Right kidney (tissue), 9 donors: ENCODE measurements at places on chromosomes 3 and 15.

DNA sequence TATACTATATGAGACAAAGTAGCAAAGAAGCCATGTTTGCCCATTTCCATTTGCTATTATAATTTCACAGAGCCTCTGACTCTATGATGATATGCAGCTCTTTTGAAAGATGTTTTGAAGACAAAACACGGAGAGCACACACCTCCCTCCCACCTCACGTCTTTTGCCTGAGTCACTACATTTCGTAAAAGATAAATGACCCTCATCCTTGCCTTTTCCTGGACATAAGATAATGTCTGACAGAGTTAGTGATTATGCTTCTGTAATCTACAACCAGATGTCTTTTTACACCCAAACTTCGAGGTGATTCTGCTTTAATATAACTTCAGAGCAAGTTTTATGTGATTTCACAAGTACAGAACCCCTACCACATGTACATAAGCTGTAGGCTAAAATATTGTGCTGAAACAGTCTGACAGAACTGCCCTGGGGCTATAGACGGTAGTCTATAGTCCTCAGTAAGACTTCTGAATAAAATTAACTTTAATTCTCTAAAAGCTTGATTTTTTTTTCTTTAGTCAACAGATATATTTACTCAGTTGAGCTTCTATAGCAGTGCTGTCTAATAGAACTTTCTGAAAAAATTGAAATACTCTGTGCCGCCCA, 99.9 kb downstream of the CD200R1L start:
- DNase-seq: no peak

- DNase-seq: no peak
Observed at GRCh38 chr3:19399836-19400235, 251.5 kb downstream of the KCNH8 start.

DNA sequence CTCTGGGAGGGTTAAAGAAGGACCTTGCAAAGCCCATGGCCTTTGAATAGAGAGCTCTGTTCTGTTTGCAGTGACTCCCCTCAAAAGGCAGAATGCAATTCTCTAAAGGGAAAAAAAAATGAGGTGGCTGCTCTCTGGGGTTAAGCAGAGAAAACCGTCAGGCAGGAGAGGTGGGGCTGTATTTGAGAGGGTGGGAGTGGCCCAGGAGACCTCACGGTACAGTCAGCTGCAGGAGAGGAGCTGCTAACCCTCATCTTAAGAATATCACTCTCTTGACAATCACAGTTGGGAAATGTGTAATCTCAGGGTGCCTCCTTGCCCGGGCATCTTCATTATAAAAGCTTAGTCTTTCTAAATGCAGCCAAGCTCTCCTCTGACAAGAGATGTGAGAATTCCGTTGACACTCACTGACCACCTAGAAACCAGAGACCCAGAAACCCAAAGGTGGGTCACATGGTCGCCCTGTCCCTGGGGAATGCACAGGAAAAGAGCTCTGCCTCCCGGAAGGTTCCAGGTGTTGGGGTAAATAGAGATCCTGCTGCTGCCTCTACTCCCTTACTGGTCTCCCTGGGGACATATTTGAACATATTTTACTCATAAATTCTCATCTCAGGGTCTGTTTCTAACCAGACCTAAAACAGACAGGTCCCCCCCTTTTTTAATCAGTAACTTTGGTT, 159.1 kb upstream of the CTDSPL start:
- DNase-seq: no peak

DNA sequence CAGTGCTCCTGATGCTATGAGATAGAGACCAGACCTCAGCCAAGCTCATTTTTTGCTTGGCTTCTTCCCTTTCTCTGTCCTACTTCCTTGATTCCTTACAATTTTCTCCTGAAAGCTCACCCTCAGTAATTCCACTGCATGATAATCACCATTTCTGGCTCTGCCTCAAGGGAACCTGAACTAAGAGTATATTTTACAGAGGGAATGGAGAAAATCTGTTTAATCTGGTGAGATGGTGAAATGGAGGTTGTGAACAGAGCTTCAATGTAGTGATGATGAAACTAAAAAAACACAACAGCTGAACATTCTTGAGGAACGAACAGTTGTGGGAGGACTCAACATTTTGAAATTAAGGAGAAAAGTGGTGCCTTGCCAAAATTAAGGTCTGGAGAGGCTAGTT, 16.3 kb downstream of the HHLA2 start:
- no peak for DNase-seq

- DNase-seq: no peak
Observed at GRCh38 chr3:127954640-127955039, 39.6 kb downstream of the KBTBD12 start.

- DNase-seq: peak; percentile 35
Observed at GRCh38 chr15:69729167-69729748, 276.6 kb downstream of the RPLP1 start.

DNA sequence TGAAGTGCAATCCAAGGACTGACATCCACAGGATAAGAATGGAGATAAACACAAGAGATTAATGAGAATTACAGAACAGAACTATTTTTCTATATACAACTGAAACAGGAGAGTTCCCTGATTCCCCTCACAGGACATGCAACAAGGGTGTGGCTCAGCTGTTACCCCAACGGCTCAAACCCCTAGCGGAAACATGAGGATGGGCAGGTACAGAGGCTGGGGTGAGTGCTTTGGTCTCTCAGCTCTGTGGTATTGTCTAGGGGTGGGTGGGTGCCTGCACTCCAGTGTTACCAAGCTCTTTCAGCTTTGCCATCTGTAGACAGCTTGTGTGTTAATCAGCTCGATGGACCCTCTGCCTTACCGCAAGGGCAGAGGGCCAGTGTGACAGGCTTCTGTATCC, 17.8 kb upstream of the LRIG1 start:
- DNase-seq: no peak

- DNase-seq: no peak
Observed at GRCh38 chr15:85963262-85963760, 116.4 kb upstream of the AGBL1 start.

GRCh38 chr3:2511356-2511755, 412.7 kb downstream of the CNTN4 start:
- no peak for DNase-seq

GRCh38 chr3:53464424-53464823, 30.0 kb upstream of the CACNA1D start:
- no peak for DNase-seq

- DNase-seq: no peak
Observed at GRCh38 chr3:141410846-141411245, 42.5 kb downstream of the ZBTB38 start.

DNA sequence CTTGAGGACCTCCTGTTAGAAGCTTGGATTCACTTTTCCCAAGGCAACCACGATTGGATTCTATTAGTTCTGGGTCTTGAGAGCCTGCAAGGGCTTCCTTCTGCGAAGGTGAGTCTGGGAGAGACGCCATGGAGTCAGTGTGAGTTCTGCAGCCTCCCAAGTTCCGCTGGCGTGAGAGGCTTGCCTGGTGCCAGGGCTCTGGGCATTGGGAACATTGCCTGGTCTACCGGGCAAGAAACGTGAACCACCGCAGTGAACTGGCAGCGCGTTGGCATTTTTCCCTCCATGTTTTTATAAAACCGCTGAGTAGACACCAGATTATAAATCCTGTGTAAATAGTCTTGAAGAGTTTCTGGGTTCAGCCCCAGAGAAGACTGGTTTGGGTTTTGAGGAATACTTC, 160.9 kb downstream of the IGF1R start:
- DNase-seq: no peak

DNA sequence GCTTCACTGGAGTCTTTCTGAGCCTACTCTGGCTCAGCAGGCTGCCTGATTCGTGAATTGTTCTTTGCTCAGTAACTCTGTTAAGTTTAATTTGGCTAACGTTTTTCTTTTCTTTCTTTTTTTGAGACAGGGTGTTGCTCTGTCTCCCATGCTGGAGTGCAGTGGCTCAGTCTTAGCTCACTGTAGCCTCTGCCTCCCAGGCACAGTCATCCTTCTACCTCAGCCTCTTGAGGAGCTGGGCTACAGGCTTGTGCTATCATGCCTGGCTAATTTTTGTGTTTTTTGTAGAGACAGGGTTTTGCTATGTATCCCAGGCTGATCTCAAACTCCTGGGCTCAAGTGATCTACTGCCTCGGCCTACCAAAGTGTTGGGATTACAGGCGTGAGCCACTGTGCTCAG, 165.0 kb downstream of the PEX5L start:
- no peak for DNase-seq

DNA sequence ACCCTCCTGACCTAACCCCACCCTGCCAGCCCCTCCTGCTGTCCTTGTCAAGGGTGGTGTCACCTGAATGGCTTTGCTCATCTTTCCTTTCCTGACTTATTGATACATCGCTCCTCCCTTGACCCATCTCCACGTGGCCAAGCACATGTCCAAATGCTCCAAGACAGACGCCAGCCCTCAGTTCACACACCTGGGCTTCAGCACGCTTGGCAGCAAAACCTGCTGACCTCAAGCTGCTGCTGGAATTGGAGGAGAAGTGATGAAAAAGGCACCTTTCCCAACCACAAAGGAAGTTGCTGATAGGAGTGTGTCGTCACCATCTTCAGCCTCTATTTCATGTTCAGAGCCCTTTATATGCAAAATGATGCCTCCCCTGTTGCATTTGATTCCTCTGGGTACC, 141.3 kb downstream of the TLE3 start:
- no peak for DNase-seq

- DNase-seq: no peak
Observed at GRCh38 chr3:16337856-16338540, 73.0 kb downstream of the OXNAD1 start.

DNA sequence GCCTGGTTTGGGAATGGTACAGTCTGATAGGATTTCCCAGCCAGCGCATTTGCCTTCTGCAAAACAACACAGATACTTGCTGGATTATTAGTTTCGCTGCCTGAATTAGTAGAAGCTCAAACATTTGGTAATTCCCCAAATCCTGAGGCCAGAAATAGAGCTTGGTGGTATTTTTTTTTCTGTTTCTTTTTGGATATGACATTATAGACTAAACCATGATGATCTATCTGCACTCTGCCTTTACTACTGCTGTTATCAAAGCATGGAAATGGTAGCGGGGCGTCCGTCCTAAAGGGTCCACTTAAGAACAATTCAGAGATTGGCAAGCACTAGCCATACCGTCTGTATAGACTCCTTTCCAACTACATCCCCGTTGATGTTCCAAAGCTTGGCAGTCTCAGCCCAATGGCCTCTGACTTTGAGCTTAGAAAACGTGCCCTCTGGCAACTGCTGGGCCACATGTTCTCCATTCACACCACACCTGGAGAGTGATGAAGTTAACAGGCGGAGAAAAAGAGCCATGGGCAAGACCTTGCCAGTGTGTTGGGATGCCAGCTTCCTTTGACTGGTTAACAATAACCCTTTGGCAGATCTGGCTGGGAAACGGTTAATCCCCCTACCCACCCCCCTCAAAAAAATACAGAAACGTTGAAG, 241.0 kb upstream of the NR2F2 start:
- DNase-seq: no peak

DNA sequence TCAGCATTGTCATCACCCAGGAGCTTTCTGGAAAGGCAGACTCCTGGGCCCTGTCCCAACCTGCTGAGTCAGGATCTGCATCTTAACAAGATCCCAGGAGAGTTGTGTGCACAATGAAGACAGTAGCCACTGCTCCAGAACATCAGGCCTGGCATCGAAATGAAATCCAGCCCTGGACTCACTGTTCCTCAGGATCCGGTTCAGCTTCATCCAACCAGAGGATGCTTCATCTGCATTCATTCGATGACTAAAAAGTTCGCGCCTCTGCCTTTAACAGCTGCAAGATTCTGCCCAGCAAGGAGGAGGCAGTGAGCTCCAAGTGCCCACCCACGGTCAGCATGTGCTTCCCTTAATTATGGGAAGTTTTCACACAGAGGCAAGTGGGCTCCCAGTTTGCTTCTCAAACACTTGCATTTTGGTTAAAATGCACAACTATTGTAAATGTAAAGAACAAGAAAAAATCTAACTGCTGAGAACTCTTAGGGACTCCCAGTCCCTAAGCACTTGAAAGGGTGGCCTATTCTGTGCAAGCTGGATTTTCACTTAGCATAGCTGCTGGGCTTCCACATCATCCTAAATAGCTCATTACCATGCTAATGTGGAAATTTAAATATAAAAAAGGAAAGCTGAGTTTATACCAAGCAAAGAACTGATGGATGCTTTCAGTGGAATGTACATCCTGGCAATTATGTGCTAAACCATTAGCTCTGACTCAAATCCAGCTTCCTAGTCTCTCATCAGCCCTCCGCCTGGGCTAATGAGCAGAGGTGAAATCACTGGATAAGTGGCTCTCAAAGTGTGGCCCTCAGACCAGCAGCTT, 25.5 kb upstream of the ESYT3 start:
- DNase-seq: no peak

GRCh38 chr15:84764989-84765388, 16.6 kb downstream of the ZNF592 start:
- no peak for DNase-seq

DNA sequence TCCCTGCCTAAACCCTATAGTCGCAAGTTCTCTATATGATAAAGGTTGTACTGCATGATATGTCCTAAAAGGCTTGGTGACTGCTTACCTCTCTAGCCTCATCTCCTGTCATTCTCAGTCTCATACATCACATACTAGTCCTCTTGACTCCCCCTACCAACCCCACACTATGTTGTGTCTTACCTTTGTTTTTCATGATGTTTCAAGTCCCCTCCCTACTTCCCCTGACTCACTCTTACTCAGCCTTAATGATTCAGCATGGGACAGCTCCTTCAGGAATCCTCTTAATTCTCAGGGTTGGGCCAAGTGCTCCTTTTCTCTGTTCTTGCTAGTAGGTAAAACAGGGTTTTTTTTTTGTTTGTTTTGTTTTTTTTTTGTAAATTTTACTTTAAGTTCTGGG, 49.6 kb downstream of the SLMAP start:
- DNase-seq: no peak

- no peak for DNase-seq
Observed at GRCh38 chr3:150428562-150428961, 20.5 kb downstream of the TSC22D2 start.

DNA sequence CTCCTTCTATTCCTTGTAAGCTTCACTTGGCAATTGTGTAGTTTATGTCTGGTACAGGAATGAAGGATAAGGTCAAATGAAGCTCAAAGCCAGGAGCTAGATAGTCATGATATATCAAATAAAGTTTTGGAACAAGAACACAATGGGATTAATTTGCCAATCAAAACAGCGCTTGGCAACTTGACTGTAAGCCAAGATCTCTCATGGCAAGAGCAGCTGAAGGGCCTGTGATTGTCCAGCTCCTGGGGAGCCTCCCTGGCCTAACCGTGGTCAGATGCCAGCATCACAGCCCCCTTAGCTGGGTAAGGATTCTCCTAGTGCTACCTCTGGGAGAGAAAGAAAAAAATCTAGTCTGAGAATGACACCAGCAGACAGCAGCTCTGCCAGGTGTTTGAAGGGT, 97.2 kb downstream of the LIPC start:
- no peak for DNase-seq

DNA sequence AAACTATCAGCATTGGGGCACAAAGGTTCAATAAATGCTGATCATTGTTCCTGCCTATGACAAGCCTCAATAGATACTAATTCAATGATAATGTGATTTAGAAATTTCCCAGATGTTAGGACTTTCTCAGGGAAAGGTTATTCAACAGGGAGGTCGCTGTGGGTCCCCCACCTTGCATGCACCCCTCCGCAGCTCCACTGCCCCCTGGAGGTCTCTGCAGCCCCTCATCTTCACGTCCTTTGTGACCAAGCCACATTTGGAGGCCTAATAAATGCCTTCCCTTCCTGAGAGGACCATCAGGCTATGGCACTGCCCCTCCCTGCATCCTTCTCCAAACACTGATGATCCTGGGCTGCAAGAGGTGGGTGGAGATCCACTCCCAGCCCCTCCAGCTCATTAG, 50.2 kb downstream of the NOX5 start:
- no peak for DNase-seq

- DNase-seq: peak; percentile 7
Observed at GRCh38 chr3:48370333-48370713, 1.7 kb upstream of the FBXW12 start.
